ENCODE measurements at places on chromosomes 7 and 10.

- no peak for DNase-seq
These were observed 69.1 kb upstream of the PDSS1 start for GRCh38 chr10:26628395-26628794.

GRCh38 chr10:92573091-92573797 is 649 bp downstream of the IDE start:
- peak; percentile 70 for DNase-seq

DNA sequence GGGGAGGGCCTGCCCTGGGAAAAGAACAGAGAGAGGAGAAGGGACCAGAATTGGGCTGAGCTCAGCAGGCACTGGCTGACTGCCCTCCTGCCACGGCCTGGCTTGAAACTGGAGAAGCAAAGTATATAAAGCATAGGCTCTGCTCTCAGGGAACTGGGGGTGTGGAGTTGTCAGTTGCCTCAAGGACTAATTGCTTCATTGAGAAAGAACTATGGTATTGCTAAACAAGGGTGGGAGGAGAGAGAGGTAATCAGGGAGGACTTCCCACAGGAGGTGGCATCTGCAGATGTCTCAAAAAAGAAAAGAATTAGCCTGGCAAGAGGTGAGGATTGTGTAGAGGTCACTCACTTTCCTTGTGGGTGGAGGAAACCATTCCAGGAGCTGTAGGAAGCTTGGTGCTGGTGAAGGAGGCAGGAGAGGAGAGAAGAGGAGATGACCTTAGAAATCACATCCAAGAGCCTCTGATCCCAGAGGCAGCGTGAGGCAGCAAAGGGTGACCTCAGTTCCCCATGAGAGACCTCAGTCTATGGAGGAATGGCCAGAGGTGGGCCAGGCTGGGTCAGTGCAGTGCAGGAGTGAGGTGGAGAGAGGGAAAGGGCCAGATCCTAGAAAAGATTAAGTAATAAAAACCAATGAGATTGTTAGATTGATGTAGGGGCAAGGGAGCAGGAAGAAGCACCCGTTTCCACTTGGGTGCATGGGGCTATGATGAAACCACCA is 2.4 kb downstream of the PILRB start:
- DNase-seq: no peak

DNA sequence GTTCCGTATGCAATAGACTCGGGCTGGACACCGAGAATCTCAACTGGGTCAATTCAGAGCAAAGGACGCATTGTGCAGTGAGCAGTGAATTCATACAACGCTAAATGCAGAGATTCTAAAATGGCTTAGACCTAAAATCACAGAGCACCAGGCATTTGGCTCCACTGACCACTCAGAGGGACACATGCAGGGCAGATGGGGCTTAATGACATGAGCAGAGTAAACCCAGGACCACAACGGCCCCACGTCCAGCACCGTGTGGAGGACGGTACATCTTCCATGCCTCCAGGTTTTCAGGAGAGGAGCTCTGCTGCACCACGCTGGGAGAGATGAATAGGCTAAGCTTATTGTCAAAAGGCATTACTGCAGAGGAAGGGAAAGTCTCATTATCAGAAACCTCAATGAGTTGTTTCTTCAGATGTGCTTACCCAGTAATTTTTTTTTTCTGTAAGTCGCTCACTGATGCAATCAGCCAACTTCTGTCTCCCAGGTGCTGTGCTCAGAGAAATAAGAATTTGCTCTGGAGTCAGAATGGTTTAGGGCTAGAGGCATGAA is 555.0 kb downstream of the PTPRN2 start:
- DNase-seq: no peak

GRCh38 chr10:7054915-7055314 is 355.9 kb downstream of the SFMBT2 start:
- peak; percentile 49 for DNase-seq

DNA sequence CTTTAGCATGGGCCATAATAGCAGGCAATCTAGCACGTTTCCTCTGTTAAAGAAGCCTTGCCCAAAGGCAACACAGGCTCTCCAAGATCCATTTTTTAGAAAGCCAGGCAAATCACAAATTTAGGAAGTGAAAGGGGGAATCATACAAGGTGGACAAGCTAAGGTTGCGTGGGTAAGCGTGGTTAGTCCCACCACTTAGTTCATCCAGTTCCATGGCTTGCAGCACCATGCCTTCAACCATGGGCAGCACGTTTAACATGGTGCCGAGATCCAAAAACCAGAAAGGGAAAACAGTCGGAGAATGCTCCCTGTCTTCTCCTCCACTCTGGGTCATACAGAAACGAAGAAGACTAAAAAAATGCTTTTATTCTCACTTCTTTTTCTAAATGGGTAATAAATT is 234.4 kb upstream of the IMMP2L start:
- DNase-seq: peak; percentile 23
